ENCODE measurements at places on chromosomes 1 and 21.
A peak's percentile ranks its signal among the peaks of the same experiment; 100 is the strongest.

DNA sequence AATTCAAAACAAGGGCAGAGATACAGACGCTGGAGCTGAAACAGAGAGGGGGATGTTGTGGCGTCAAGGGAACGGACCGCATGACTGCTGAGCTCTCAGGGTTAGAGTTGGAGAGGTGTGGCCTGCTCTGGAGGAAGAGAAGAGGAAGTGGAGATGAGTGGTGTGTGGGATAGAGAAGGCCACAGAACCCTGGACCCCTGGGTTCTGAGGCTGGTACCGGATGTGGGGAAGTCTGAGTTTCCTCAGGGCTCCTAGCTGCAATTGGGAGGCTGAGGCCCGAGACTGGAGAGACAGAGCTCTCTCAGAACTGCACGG lies 1.8 kb downstream of the BCAN start:
- peak; percentile 14 for DNase-seq

GRCh38 chr1:203871114-203871880 lies 9.9 kb downstream of the SNRPE start:
- no peak for DNase-seq

DNA sequence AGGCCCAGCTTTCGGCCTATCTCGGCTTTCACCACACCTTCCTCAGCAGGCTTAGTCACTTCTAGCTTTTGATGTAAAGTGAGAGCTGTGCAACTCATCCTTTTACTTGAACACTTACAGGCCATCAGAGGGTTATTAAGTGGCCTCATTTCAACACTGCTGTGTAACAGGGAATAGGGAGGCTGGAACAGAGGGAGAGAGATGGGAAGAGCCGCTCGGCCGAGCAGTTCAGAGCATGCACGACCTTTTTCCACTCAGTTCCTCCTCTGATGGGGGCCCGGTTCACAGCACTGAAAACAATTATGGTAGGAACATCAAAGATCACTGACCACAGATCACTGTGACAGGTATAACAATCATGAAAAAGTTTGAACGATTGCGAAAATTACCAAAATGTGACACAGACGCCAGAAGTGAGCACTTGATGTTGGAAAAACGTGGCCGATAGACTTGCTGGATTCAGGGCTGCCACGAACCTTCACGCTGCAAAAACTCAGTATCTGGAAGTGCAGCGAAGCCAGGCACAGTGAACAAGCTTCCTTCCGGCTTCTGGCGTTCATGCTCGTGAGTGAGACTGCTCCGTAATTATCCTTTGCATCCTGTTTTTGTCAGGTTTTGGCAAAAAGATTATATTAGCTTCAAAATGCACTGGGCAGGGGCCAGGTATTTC lies 28.6 kb downstream of the AGPAT3 start:
- peak; percentile 31 for DNase-seq

DNA sequence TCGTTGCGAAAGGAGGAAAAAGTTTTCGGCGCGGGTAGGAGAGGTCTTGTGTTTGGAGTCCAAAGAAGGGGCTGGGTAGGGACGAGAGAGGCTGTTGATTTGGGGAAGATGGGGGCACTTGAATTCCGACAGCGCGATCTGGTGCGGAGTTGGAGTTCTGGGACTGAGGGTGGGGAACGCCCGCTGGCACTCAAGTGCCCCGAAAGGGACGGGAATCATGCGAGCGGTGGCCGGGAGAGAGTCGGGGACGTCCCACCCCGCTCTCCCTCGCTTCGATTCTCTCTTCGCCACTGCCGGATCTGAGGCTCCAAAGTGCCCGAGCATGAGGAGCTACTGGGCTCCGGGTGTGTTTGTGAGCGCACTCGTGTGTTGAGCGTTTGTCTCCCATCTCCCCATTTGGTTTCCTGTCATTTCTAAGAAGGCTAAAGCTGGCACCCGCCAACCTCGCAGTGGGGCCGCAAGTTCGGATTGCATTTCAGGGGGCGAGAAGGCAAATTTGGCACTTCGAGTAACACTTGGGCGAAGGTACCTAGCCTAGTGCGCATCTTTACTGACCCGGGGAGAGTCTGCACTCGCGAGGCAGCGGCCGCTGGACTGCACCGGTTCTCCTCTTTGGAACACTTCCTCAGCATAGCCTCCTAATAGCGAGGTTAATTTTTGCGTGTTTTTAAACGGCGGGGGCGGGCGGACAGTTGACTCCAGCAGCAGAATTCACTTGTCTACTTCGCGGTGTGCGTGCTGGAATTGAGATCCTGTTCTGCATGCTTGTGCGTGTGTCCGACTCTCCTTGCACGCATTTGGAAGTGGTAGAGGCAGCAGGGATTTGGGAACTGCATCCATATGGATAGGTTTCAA lies 1.2 kb downstream of the CHRM3 start:
- DNase-seq, result no peak

GRCh38 chr1:15201849-15202551 lies 45.0 kb upstream of the FHAD1 start:
- no peak for DNase-seq

DNA sequence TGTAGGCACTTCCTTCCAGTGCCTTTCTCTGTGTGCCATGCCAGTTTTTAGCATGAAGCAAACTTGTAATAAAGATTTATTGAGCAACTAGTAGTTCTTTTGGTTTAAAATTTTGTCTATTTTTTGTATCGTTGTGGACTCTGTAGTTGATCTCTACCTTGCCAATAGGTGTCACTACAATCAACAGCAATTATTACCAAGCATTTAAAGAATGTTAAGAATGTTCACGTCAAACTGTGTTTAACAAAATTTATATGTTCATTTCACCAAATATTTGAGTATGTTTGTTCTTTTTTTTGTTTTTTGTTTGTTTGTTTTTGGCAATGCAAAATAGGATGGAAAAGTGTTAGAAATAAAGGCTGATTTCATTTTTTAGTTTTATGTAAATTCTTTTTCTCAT lies 208.1 kb downstream of the PATJ start:
- no peak for DNase-seq

- DNase-seq, result no peak
These were observed 251.4 kb downstream of the FAM72C start for GRCh38 chr1:143720087-143721023.

- no peak for DNase-seq
These were observed 89.3 kb downstream of the PHTF1 start for GRCh38 chr1:113669988-113670387.

DNA sequence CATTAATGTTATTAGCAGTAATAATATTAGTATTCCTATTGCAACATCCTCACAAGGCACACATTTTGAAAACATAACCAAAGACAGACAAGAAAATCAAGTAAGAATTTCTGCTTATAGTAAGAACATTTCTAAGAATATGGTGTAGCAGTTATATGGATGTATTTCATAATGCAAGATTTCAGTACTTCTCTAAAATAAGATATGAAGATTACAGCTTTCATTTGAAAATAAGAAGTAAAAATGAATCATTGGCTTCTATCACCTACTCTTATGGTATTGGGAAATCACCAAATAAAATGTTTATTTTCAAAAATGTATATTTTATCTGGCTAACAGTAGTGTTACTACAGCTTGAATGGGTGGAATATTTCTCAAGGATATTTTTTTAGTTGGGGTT lies 103.8 kb upstream of the USP25 start:
- DNase-seq, result no peak

DNA sequence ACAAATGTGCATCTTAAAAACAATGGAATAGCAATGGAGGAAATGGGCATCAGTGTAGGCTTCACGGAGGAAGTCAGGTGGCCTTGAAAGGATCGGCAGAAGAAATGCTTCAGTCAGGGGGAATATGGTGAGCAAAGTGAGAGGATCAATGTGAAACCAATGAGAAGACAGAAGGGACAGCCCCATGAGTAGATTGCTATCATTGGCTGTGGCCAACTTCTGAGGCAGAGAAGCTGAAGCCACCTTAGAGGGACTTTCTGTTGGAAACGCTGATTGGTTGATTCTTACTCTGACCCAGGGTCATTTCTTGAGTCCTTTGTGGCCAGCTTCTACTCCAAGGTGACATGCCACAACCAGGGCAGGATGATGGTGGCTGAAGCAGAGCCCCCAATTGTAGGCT lies 130.7 kb upstream of the ZNF648 start:
- no peak for DNase-seq

GRCh38 chr1:211036381-211037060 lies 97.4 kb downstream of the KCNH1 start:
- no peak for DNase-seq

DNA sequence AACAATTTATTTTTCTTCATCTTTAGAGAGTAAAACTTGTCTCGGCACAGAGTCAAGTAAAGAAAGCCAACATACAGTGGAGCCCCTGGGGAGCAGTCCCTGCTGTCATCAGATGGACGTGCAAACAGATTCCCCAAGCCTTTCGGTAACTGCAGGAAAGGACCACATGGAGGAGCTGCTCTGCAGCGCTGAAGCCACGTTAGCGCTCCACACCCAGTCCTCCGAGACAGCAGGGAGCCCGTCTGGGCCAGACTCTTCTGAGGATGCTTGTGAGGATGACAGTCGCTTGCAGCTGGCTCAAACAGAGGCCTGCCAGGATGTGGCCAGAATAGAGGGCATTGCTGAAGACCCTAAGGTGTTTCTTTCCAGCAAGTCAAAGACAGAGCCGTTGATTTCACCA lies 77.1 kb upstream of the SCCPDH start:
- DNase-seq, result no peak

GRCh38 chr1:179955287-179955680 lies 674 bp downstream of the CEP350 start:
- DNase-seq, result no peak

DNA sequence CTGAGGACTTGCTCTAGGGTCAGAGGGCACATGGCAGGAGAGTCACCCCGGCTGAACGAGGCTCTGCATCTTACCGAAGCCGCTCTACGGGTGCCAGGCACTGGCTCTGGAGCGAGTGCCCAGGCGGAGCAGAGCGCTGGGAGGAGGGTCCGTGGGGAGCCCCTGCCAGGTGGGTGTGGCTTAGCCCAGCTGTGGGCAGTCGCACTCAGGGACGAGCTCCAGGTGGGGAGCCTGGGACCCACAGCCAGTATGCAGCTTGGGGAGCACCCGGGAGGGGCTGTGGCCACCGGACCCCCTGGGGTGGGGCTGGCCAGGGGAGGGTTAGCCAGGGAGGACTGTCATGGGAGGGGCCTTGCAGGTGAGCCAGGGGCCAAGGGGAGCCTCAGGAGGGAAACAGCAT lies 3.8 kb downstream of the AGRN start:
- DNase-seq, result no peak
